ENCODE measurements at places on chromosomes 2 and 18.

GRCh38 chr2:24021122-24021998, 11.5 kb downstream of the MFSD2B start:
- no peak for DNase-seq

GRCh38 chr2:241410739-241411176, 54.7 kb downstream of the FARP2 start:
- DNase-seq = peak; percentile 43

DNA sequence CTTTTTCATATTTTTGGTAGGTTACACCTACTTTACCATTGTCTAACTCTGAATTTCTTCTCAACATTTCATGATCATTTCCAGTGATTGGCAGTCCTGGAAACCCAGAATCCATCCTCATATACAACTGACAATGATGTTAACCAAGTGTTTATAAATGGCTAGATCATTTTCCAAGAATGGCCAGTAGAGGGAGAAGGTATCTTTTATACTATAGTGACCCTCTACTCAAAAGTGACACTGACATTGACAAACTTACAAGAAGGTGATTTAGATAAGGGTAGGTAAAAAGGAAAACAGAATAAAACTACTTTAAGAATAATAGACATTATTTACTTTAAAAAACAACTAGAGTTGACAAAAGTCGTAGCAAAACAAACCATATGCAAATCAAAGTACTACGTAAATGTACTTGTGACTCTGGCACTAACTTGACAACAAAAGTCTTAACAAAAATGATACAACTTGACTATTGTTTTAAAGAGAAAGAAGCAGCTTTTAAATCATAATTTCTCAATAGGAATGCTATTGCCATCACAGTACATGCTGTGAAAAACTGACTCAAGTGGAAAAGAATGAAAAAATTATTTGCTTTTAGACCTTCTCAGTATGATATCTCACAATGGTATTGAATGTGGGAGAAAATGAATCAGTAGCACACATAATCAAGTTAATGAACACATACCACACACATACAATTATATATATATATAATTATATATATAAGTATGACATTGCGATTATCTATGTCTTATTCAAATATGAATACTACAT, 76.6 kb upstream of the GRB14 start:
- no peak for DNase-seq

- no peak for DNase-seq
Observed at GRCh38 chr2:215370112-215370965, 58.5 kb downstream of the ATIC start.

- no peak for DNase-seq
Observed at GRCh38 chr2:29212009-29212408, 96.8 kb downstream of the CLIP4 start.

- no peak for DNase-seq
Observed at GRCh38 chr2:225457482-225457881, 58.0 kb downstream of the NYAP2 start.

GRCh38 chr18:69839497-69839896, 108.2 kb downstream of the CD226 start:
- no peak for DNase-seq

GRCh38 chr2:98015671-98016070, 19.9 kb upstream of the TMEM131 start:
- DNase-seq = no peak

DNA sequence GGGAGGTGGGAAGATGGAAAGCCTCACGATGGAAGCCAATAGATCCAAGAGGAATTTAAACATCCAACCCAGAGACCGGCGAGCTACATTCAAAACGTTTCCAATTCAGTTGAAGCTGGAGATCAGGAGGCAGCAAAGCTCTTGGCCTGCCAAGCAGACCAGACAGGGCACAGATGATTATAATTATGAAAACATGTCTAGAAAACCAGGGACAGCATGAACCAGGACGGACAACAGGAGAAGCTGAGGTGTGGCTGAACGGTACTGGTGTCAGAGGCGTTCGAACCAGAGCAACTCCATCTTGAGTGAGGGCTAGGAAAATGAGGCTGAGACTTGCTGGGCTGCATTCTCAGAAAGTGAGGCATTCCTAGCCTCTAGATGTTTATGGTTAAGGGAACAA, 102.2 kb upstream of the CCDC150 start:
- no peak for DNase-seq

DNA sequence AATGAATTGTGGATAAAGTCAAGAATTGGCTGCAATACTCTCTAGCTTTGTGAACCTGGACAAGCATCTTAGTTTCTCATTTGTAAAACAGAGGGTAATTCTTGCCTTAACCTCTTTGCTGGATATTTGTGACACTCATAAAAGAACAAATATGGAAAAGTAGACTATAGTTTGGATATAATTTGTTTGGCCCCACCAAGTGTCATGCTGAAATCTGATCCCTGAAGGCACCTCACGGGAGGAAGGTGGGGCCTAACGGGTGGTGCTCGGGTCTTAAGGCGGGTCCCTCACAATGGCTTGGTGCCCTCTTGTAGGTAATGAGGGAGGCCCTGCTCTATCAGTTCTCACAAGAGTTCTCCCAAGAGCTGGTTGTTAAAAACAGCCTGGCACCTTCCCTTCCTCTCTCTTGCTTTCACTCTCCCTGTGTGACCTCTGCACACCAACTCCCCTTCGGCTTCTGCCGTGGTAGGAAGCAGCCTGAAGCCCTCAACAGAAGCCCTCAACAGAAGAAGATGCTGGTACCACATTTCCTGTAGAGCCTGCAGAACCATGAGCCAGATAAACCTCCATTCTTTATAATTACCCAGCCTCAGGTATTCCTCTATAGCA, 37.4 kb downstream of the ARL4C start:
- DNase-seq = no peak

GRCh38 chr2:239472235-239472775, 71.5 kb upstream of the HDAC4 start:
- no peak for DNase-seq

DNA sequence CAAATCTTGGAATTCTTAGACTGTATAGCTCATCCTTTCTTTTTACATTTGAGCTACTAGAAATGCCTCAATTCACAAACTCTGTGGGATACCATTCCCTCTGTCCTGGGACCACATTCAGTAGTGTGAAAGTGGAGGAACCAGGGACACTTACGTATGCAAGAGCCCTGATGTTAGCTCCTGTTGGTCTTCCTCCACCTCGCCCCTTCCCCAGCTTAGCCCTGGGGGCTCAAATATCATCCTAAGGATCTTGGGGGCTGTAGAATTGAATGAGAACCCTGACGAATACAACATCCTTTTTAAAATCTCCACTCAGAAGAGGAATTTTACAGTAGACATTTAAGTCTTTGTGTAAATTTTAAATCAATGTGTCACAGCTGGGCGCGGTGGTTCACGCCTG, 65.2 kb upstream of the RAPH1 start:
- no peak for DNase-seq

DNA sequence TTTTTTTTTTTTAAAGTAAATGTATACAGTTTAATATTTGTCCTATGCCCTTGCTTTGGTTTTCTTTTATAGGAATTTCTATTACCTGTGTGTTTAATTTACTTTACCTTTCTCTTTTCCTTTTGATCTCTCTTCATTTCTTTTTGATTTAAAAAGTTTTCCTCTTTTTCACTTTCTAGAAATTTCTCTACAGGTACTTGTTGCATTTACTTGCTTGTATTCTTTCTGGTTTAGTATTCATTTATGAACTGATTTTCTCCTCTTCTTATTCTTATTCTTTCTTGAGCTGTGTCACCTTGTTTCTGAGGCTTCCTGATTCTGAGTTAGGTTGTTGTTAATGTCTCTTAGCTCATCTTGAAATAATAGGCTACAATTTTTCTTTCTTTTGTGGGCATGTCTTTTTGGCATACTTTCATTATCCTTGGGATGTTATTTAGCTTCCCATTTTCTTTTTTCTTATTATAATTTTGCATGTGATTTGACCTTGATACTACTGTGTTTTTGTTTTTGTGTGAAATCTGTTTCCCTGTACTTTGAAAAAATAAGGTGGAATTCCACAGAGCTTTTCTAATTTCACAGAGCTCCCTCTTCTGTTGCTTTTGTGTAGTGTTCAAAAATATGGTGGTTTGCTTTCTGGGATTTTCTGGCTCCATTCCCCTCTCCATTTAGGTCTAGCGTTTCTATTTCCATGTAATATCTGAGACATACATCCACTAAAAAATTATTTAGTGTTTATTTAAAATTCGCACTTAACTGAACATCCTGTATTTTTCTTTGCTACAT, 25.5 kb upstream of the ALMS1 start:
- DNase-seq = no peak

DNA sequence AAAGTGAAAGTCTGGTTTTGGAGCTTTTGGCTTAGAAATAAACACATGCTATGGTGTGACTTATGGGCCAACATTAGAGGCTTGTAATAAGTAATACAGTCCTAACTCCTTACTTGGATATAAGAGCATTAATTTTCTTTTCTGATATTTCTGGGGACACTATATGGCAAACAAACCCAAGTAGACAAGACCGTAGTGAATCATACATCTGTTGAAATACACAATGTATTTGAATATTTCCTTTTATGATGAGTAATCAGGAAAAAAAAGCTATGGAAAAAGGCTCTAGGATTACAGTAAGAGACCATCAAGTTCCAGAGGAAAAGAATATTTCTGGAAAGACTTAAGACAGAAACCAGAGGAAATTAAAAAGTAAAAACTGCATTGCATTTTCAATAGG, 146.0 kb upstream of the CYP26B1 start:
- no peak for DNase-seq

DNA sequence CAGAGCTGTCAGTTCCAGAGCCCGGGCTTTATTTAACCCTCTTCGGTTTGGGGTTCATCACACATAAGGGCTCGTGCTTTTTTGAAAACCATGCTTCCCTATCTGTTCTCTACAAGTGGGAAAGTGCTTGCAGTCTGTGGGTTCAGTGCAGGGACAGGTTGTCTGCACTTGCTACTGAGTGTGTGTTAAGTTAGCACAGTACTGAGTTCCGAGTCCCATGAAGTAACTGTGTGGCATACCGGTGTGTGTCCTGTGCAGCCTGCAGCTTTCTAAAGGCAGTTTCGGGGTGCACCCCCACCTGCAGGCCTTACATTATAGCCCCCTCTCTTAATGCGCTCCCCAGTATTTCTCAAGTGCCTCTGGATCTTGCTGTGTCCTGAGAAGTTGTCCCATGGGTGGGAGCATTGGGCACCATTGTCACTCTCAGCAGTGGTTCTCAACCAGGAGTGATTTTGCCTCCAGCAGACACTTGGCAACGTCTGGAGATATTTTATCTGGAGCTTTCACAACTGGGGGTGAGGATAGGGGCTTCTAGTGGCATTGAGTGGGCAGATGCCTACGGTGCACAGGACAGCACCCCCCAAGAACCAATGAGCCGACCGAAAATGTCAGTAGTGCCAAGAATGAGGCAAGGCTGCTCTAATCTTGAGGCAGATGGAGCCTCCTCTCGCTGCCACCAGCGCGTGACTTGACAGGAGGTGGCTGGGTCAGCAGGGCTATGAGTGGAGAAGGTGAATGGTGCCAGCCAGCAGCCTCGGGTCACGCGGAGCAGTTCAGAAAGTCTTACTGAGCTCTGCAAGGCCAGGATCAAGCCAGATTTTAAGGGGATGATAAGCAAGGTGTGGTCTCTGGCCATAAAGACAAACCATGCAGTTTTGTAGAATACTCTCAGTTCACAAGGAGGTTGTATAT, 152.2 kb downstream of the SMAD7 start:
- no peak for DNase-seq

GRCh38 chr2:28292491-28292890, 100.2 kb upstream of the FOSL2 start:
- no peak for DNase-seq

- DNase-seq = peak; percentile 86
Observed at GRCh38 chr2:222713002-222713401, 41.5 kb downstream of the MOGAT1 start.

DNA sequence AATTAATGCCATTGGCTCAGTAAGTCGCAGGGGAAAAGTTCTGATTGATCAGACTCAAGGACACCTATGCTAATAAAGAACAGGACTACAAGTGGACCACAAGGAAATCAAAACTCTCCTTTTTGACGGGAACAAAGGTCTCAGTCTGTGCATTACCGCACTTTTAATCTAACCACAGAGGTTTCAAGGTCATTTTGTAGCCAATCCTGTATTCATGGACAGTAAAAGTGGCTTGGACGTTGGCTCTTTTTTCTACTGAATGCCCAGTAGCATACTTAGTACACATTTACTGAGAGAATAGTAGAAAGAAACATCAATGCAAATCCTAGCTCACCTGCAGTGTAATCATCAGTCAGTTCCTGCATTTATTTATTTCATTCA, 471.9 kb downstream of the PID1 start:
- no peak for DNase-seq

DNA sequence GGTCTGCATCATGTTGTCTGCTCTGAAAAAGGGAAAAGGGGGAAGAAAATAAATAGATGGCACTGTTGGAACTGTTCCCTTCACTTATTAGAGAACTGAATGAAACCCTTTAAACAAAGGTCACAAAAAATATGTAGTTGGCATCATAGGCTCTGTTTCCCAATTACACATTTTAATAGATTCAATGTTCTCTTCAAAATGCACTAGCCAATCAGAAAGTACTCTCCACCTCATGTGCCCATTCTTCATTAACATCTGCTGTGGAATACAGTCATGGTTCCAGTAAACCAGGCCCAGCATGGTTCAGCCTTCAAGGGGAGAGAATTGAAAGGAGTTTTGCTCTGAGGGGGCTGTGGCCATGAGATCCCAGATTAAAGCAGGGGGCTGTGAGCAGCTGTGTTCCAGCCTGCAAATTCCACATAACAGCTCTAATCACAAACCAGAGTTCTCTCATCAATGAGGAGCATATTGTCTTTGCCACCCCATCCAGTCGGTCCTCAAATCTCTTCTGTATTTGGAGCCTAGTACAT, 165.9 kb upstream of the CREB1 start:
- no peak for DNase-seq

DNA sequence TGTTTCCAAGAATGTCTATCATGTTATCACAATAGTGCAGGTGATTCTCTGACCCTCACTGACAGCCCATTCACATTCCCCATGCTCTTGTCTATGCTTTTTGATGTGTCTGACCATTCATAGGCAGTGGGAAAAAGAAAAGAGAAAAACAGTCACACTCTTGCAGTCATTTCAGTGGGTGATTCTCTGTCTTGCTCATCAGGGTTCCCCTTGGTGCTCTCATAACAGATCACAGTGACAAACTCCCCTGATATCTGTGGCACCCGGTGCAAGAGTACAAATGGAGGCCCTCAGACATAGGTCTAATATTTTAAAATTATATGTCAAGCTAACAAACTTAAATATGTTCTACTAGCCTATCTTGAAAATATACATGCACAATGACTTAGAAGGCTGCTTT, 72.7 kb upstream of the PPP1CB start:
- DNase-seq = no peak

DNA sequence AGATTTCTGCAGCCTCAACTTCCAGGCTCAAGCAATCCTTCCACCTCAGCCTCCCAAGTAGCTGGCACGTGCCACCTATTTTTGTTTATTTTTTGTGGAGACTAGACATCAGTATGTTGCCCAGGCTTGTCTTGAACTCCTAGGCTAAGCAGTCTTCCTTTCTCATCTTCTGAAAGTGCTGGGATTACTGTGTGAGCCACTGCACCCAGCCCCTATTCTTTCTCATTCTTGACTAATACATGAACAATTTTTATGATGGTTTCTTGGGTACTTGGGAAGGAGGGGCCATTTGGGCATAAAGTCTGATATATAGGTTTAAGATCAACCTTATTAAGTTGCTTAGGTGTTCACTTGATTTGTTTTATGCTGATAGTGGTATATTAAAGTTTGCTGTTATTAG, 26.2 kb downstream of the EPC2 start:
- DNase-seq = no peak

GRCh38 chr2:144660518-144661316, 140.8 kb upstream of the ZEB2 start:
- DNase-seq = no peak

- no peak for DNase-seq
Observed at GRCh38 chr2:142756430-142756829, 121.0 kb upstream of the KYNU start.

- DNase-seq = no peak
Observed at GRCh38 chr2:159091381-159091780, 122.9 kb downstream of the TANC1 start.
